ENCODE measurements at places on chromosomes 2 and 18.

DNA sequence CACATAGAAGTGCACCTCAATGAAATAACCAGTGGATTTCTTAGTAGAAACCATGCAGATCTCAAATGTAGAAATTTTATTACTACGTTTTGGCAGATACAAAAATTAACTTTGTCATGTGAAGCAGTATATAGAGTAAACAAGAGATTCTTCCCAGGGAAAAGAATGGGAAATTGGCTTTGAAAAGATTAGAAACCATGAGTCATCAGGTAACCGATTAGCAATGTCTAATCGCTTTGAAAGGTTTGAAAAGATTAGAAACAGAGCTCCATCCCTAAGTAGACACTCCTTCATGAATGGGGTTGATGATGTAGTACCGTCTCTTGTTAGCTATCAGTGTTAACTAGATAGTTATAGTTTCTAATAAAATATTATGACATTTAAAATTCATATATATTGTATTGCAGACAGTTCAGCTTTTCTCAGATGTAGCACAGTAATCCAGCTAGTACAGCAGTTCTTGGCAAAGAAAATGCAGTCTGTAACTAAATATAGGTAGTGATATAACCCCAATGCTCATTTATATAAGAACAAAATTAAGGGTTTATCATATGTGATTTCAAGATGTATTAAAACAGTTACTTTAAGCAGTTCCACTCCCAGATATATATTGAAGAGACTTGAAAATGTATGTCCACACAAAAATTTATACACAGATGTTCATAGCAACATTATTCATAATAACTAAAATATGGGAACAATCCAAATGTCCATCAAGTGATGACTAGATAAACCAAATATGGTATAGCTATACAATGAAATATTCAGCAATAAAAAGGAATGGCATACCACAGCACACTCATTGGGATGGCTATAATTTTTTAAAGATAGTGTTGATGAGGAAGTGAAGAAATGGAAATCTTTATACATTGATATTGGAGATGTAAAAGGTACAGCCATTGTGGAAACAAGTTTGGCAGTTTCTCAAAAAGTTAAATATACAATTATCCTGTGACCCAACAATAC lies 113.9 kb downstream of the PTPN4 start:
- DNase-seq, result no peak

GRCh38 chr2:74020702-74021406 lies 36.1 kb downstream of the TET3 start:
- DNase-seq, result no peak

GRCh38 chr2:141610564-141611175 lies 520.1 kb downstream of the LRP1B start:
- DNase-seq, result no peak

DNA sequence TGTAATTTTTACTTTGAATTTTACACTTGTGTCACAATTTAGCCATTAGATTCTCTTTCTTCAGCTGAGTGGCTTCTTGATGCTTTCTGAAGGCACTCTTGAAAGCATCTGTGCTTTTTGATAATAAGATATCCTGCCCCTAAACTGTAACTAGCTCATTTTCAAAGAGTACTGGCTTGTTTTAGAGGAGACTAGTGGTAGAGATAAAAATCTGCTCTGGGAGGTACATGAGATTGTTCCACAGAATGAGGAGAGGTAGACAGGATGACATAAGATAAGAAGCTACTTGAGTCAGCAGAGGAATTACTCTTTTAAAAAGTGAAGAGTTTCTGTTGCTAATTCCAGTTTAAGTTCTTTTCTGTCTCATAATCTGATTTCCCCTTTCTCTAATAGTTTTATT lies 10.6 kb downstream of the PLEKHB2 start:
- DNase-seq, result no peak

- DNase-seq, result peak; percentile 20
Measured at GRCh38 chr2:30336978-30337841, 105.9 kb downstream of the LBH start.

GRCh38 chr18:75691483-75691882 lies 264.0 kb upstream of the SMIM21 start:
- DNase-seq, result no peak

GRCh38 chr2:233915128-233915527 lies 2.0 kb upstream of the TRPM8 start:
- no peak for DNase-seq

- DNase-seq, result no peak
Measured at GRCh38 chr2:219078951-219079350, 18.2 kb upstream of the IHH start.

GRCh38 chr2:153871231-153872221 lies at the start of gene GALNT13:
GALNT13 (plus strand) TSS chr2:153871922.
- no peak for DNase-seq

DNA sequence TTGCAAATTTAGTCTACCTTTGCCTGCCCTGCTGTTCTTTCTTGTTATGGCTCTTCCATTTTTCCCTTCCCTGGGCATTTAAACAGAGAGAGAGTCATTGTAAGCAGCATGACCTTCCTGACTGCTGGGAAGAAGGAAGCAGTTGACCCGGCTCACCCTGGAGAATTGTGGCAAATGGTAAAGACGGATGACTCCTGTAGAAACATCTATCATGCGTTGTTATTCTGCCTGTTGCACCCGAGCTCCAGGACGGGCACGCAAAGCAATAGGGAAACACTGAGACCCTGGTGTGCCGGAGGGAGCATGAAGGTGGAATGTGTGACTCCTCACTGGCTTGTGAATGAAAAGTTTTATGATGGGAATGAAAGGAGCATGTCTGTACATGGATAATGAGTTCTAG lies 113.3 kb downstream of the OSBPL6 start:
- no peak for DNase-seq

- no peak for DNase-seq
Measured at GRCh38 chr18:31206787-31207381, 44.2 kb upstream of the DSC1 start.

DNA sequence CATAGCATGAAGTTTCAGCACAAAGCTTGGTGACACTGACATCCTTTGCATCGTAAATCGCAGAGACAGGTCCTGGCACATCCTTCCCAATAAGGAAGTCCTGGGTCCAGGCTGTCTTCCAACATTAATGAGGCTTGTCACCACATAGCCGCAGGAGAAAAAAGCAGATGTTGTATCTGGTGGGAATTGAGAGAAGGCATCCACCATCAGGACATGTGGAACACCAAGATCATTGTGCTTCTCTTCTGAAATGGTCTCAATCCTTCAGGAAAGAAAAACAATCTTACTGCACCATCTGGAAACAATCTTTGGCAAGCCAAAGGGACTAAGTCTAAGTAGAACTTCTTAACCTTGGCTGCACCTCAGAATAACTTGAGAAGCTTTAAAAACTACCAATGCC lies 119.0 kb upstream of the ARHGAP28 start:
- DNase-seq, result no peak

GRCh38 chr18:78682716-78683115 lies 296.9 kb upstream of the SALL3 start:
- no peak for DNase-seq

DNA sequence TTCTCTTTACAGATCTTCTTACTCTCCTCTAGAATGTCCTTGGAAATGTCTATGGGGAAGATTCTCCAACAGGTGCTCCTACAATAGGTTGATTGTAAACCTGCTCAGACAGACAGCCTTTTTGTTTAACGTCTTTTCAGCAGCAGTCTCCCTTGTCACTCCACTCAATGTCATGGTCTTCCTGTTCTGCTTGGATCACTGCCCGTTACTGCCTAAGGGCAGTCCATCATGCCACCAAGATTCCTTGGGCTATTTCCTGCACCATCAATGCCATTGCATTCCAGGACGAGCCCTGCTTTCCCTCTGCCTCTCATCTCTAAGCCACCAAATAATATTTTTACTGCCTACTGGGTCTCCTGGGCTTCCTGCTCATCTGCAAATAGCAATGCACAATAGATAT lies 97.4 kb upstream of the GALNT5 start:
- no peak for DNase-seq

GRCh38 chr2:239198221-239198620 lies 202.6 kb downstream of the HDAC4 start:
- no peak for DNase-seq

DNA sequence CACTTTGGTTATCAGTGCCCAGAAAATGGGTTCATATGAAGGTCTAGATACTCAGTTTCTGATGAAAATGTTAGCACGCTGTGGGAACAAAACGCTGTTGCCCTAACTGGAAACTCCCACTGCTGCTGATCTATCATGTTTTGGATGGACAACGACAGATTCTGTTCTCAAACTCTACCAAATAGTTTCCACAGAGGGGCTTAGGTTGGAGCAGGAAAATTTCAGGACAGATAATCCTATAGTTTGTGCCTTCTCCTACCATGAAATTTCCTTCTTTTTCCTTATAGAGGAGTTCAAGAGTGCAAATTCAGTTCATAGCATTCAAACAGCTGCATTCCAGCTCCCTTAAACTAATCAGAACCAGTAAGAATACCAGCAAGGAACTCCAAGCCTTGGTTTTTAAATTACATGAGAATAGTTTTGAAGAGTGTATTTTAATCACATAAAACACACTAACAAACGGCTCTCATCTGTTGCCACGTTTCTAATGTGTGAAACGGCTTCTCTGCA lies 58.7 kb upstream of the RALBP1 start:
- DNase-seq, result no peak

DNA sequence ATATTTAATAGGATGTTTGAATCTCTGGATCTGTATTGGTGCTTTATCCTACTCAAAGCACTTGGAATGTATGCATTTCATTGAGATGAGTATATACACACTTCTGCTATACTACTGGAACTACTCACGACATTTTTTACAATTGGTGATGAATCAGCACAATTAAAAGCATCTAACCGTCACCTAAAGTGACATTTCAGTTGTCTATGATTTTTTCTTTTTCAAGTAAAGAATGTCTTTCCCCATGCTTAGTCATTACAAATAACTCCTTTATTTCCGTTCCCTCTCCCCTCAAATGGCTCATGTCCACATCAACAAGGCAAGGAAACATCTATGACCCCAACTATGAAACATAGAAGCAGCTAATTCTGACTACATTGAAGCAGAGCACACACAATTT lies 77.3 kb downstream of the CLIP4 start:
- no peak for DNase-seq

- no peak for DNase-seq
Measured at GRCh38 chr2:168671932-168672331, 130.5 kb upstream of the NOSTRIN start.

GRCh38 chr18:74963820-74964446 lies 245.0 kb downstream of the PTGR3 start:
- DNase-seq, result no peak

DNA sequence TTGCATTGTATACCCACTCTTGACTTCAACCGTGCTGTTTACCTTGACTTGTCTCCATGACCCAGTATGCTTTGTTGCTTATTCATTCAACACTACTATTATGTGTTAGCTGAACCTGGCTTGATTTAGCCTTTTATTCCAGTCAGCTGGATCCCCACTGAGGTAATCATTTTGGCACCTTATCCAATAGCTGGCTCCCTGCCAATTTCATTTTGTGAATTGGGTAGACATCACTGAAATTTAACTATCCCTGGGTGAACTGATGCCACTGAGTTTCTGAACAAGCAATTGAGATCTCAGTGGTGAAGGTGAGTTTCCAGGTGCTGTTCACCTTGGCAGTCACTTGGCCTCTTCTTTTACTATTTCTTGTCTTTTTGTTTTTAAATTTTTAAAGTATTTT lies 584.3 kb downstream of the ADCYAP1 start:
- no peak for DNase-seq

GRCh38 chr2:27088634-27089033 lies 2.1 kb downstream of the KHK start:
- no peak for DNase-seq

GRCh38 chr2:233793465-233794127 lies 15.5 kb downstream of the MROH2A start:
- no peak for DNase-seq

GRCh38 chr2:118151831-118152230 lies 63.6 kb downstream of the INSIG2 start:
- DNase-seq, result no peak

DNA sequence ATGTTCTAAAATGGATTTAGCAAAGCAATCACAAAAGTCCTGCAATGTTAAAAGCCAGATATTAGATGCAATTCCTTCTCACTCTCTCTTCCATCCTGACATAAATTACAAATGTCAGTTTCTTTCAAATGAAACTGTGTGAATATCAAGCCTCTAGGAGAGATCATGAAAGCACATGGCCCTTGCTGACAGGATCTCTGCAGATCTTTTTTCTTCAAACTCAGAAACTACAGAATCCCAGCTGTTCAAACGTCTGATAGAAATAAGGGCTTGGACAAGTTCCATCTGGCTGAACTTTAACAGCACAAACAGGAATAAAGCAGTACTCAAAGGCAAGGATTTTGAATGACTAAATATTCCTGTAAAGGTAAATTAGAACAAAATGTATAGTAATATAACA lies 47.6 kb downstream of the PDE1A start:
- DNase-seq, result no peak

DNA sequence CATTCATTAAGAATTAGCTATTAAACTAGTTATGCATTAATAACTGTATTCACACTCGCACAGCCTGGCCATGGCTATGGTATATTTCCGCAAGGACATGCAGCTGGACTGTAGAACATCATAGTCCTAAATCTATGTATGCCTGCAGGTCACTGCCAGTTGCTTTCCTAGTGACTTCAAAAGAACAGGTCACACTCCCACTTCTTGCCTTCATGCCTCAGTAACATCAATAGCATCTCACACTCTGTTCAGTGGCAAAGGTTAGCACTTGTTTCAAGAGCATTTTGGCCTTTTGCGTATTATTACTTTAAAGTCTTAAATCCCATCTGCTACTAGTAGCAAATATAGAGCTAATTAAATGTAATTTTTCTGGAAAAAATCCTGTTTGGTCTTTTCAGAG lies 131.4 kb upstream of the DCC start:
- DNase-seq, result no peak

GRCh38 chr2:178891959-178892485 lies 84.8 kb upstream of the TTN start:
- DNase-seq, result no peak

DNA sequence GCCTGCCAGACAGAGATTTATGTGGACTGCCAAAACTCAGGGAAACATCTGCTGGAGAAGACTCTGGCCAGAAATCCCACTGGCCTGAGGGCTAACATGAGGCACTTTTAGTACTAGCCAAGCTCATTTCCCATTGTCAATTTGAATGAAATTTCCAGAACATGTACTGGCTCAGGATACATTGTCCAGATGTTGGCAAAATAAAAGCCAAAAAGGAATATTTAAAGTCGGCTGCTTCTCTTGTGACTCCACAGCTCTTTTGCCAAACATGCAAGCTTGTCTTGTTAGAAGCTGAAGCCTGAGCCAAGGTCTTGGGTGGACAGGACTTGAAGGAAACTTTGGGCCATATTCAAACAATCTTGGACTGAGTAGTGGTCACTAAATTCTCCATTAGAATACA lies 215.5 kb downstream of the NCKAP5 start:
- DNase-seq, result no peak
